ENCODE measurements at places on chromosomes 7 and 10. TPM values are rescaled to one million over a fixed set of nuclear protein-coding genes. Genes with fewer than 3 reads are reported as not detected.

- no peaks in the 10 kb centered on the region for H3K36me3 ChIP-seq
- H3K4me3 ChIP-seq = no peak overlapping the region
- no peaks in the 10 kb centered on the region for H3K27me3 ChIP-seq
- DNase-seq = no peak
- peaks cover 33% of the 10 kb centered on the region for H3K4me1 ChIP-seq
Measured at GRCh38 chr10:96584035-96584434, 2.8 kb downstream of the TM9SF3 start.

DNA sequence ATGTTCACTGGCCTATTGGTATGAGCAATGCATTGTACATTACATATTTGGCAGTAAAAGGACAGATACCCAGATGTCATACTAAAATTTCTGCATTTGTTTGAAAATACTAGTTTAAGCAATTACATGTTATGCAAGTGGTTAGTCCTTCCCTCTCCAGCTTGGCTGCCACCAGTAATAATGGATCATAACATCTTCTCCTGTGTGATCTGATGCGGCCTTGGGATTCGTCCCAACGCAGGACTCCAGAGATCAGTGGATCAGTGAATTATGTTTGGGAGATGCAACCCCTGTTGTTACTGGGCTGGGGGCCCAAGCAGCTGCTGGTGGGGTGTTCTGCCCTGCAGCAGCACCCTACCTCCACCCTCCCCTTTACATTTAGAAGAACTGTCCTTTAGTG, 11.2 kb upstream of the PDK4 start:
- H3K4me1 ChIP-seq = no peaks in the 10 kb centered on the region
- no peaks in the 10 kb centered on the region for H3K36me3 ChIP-seq
- no peak overlapping the region for H3K27ac ChIP-seq
- DNase-seq = no peak
- H3K4me3 ChIP-seq = no peak overlapping the region

DNA sequence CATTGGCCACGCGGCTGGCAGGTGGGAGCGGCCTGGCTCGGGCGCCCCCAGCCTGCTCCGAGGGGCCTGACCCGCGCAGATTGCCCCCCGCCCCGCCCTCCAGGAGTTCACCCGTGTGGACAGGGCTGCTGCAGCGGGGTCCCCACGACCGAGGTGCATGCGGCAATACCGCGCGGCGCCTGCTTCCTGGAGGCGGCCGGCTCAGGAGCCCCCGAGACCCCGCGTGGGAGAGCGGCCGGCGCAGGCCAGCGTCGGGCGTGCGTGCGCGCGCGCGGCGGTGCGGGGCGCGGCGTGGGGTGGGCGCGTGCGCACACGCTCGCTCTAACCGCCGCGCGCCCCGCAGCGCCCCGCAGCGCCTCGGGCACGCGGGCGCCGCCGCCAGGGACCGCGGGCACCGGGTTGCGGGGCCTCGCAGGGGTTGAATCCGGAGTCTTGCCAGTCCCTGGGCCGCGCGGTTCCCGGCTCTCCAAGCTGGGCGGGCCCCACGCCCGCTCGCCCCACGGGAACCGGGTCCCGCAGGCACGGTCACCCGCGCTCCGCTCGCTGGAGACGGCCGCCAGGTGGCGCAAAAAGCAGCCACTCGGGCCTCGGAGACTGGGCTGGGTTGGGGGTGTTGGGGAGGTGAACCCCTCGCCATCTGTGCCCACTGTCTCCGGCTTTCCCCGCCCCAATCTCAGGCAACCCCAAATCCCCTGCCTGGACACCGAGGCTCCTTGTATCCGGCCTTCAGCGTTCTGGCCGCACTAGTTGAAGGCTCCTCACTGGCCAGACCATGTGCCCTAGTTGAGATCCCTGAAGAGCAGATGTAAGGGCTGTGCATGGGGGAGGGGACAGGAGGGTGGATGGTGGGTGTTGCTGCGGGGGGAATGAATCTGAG, 1.3 kb upstream of the ACHE start:
- H3K27ac ChIP-seq = no peak overlapping the region
- H3K27me3 ChIP-seq = peaks cover 10% of the 10 kb centered on the region
- no peaks in the 10 kb centered on the region for H3K36me3 ChIP-seq
- peaks cover 11% of the 10 kb centered on the region for H3K4me1 ChIP-seq
- DNase-seq = peak; percentile 42

GRCh38 chr10:91409069-91409868, 875 bp upstream of the HECTD2 start:
- peak overlapping the region; percentile 88 for H3K27ac ChIP-seq
- H3K36me3 ChIP-seq = peaks cover 6% of the 10 kb centered on the region
- H3K4me3 ChIP-seq = peak overlapping the region; percentile 83
- peaks cover 8% of the 10 kb centered on the region for H3K4me1 ChIP-seq

GRCh38 chr7:142362349-142362748, 104.5 kb upstream of the PRSS58 start:
- H3K36me3 ChIP-seq = no peaks in the 10 kb centered on the region
- H3K27me3 ChIP-seq = no peaks in the 10 kb centered on the region
- no peak overlapping the region for H3K27ac ChIP-seq
- no peak overlapping the region for H3K4me3 ChIP-seq
- H3K4me1 ChIP-seq = peaks cover 19% of the 10 kb centered on the region
- peak; percentile 45 for DNase-seq

DNA sequence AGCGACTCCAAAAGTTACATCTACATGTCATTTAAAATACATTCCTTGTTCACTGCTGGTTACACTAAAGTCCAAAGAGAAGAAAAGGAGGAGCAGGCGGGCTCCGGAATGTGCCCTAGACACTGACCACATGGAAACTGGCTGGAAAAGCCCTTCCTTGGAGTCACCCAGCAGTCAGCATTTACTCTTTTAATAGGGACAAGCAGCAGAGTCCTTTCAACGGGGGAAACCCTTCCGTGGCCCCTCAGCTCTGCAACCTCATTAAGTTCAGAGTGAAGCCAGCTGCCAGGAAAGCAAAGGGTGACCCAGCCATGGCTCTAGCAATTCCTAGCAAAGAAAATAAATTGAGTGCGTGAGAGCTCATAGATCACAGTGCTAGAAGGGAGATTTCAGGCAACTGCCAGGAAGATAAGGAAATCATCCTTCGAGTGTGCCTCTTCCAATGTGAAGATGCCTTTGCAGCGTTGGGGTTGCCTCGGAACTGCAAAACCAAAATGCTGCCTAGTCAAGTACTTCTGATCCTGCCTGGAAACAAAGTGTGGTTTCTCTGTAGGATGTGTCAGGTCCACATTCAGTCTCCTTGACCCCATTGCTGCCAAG, 101.6 kb downstream of the SORBS1 start:
- H3K27ac ChIP-seq = no peak overlapping the region
- H3K4me3 ChIP-seq = no peak overlapping the region
- no peak for DNase-seq
- no peaks in the 10 kb centered on the region for H3K36me3 ChIP-seq

DNA sequence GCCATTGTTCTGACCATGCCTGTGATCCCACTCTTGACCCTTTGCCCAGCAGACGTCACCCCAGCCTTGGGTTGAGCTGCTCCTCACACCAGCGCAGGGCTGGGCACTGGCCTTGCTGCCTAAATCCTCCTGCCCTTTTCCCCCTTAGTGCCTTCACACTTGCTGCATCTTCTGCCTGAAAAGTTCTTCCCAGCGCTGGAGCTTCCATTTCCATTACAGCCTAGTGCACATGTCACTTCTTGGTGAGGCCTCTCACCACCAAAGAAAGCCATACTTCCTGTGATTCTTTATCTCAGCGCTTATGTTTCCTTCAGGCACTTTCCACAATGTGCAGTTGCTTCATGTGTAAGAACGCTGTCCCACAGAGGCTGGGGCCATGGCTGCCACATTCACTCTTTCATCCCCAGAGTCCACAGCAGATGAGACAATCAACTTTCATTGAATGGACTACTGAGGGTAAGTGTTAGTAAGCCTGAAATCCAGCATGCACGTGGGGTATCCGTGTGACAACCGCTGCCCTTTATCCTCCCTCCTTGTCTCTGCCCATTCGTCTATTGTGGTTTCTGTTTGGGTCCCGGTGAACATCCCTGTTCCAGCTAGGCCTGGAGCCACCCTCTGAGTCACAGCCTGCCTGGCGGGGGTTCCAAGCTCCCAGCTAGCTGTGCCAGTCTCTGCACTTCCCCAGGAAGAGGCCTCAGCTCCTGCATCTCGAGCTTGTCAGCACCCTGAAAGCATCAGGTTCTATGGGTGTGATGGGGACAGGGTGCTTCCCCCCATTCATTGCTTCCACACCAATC, 37.3 kb downstream of the ADRA2A start:
- H3K36me3 ChIP-seq = no peaks in the 10 kb centered on the region
- H3K4me3 ChIP-seq = no peak overlapping the region
- H3K27ac ChIP-seq = no peak overlapping the region
- no peaks in the 10 kb centered on the region for H3K27me3 ChIP-seq
- no peak for DNase-seq

AKR1C2 gene
- polyA plus RNA-seq = not detected

SFRP5 gene
- polyA plus RNA-seq = 1.0 TPM

CYP2E1 gene
- polyA plus RNA-seq = not detected

VWC2 gene
- not detected for polyA plus RNA-seq
